NCI-H345 (cell line): ENCODE measurements at places on chromosomes 7 and 10.

DNA sequence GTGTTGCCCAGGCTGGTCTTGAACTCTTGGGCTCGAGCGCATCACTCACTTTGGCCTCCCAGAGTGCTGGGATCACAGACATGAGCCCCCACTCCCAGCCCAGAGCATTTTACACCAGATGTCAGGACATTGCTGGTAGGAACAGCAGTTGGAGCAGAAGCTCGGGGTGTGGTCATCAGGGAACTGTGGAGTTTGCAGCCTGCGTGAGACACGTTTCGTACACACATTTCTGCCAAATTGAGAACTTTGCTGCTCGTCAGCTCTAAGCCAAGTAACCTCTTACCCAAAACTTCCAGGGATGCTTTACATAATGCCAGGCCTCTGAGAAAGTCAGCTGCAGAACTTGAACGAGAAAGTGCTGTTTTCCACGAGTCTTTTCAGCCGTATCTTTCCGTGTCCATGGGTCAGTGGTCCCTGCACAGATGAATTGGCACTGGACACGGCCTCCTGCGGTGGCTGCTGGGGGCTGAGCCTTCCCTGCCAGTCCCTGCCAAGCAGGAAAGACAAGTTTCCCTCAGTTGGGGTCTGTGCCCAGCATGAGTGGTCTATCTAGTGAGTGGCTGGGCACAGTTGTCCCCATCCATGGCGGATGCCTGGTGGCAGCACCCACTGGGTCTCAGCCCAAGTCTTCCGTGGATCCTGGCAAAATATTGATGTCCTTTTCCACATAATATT, 54.4 kb downstream of the DNAJB6 start:
- no peak for DNase-seq

DNA sequence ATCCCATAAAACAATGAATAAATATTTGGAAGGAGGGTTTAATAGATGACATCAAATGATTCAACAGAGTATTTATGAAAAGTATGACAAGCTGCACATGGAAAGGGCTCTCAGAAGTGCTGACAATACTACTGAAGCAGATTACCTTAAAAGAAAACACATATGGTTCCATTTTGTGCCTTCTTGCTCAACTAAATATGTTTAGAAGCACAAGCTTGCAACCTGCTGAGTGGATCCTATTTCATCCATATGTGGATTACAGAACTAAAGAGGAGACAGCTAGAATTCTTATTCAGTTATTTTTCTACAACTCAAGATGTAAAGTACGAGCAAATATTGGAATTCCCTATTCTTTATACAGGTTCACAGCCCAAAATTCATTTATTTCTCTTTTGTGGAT, 340.6 kb downstream of the TFEC start:
- DNase-seq: no peak

GRCh38 chr10:104937567-104937966, 296.5 kb downstream of the SORCS3 start:
- DNase-seq: peak; percentile 38

DNA sequence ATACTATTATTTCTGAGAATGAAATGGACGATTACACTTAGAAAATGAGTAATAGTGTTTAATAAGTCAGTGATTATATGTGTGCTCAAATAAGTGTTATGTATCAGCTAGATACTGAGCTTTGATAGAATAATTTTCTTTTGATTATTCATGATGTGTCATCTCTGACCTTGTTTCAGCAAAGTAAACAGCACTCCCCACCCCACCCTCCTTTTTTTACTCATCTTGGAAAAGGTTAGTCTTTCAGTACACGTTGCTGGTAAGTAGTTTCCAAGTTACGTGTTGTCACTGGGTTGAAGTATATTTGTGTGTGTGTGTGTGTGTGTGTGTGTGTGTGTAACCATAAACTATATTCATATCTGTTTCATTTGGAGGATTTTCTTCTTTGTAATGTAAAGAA, 84.1 kb downstream of the GNAI1 start:
- DNase-seq: no peak

DNA sequence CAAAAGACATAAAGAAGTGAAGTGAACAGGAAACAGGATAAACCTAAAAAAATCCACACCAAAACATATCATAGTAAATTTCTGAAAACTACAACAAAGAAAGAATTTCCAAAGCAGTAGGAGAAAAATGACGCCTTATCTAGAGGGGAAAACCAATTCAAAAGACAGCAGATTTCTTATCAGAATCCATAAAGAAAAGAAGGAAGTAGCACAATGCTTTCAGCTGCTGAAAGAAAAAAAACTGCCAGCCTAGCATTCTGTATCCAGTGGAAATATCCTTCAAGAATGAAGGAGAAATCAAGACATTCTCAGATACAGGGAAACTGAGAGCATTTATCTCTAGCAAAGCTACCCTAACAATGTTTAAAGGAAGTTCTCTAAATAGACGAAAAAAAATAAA, 37.8 kb downstream of the PDLIM1 start:
- no peak for DNase-seq

DNA sequence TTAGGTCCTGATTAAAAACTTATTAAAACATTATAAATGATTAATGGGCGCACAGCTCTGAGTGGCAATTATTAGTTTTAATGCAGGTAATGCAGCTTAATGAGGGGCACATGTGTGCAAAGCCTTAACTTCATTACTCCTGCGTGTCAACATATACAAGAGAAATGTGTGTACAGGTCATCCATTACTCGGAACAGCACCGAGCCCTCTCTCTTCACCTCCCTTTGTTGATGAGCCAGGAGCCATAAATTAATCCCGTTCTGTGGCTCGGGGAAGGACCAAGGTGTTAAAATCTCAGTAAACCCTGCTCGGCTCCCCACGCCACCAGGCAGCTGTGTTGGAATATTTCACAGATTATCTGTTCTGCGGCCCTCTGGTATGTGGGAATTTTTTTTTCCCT, 77.8 kb downstream of the EBF3 start:
- DNase-seq: no peak

GRCh38 chr7:127413962-127414361, 21.5 kb upstream of the ZNF800 start:
- no peak for DNase-seq

- no peak for DNase-seq
These were observed 49.7 kb downstream of the COL17A1 start for GRCh38 chr10:104036069-104036384.

DNA sequence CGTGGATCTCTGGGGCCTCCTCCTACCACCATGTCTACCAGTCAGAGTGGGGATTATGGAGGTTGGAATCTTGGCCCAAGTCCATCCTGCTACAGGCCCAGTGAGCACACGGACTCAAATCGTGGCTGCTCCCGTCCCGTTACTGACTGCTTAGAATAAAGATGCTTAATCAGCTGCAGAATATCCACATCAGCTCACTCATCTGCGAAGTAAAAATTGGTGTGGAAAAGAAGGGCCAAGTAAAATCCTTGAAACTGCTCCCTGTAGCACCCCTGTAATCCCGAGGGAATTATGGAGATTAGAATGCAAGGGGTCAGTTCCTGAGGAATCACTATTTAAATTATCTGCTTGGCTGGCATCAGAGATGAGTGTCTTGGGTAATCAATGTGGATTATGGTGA, 13.0 kb upstream of the HTR5A start:
- no peak for DNase-seq

GRCh38 chr7:150435047-150435389, 15.4 kb upstream of the GIMAP8 start:
- no peak for DNase-seq

DNA sequence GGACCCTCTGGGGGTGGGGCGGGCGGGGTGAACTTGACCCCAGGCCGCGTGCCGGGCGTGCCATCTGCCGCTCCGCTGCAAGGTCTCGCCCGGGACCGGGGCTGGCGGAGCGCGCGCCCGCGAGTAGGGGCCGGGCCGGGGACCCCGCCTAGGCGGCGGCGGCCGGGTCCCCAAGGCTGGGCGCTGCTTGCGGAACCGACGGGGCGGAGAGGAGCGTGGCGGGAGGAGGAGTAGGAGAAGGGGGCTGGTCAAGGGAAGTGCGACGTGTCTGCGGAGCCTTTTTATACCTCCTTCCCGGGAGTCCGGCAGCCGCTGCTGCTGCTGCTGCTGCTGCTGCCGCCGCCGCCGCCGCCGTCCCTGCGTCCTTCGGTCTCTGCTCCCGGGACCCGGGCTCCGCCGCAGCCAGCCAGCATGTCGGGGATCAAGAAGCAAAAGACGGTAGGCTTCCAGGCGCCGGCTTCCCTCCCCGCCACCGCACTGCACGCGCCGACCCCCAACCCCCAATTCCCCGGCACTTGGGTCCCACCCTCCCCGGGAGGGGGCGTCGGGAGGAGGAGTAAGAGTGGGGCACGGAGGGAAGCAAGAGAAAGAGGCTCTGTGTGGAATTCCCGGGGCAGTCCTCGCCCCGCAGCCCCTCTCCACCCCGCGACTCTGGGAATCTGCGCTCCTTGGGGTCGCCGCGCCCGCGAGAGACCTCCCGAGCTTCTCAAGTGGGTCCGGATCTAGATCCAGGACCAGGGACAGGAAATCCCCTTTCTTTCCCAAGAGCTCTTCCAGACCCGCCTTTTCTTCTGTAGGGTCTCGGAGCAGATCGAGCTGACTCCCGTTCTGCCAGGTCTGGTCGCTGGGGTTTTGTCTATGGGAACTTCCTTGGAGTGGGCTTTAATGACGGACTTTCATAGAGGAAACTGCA, at the start of gene PAPSS2:
Gene PAPSS2 (plus strand): TSS at position 308 of the 913 bp plus-strand sequence. CDS start 104 bp downstream, at position 412.
- peak; percentile 21 for DNase-seq

GRCh38 chr7:129784783-129785684, 167.7 kb downstream of the UBE2H start:
- DNase-seq: no peak

- no peak for DNase-seq
These were observed 6.7 kb upstream of the PWWP2B start for GRCh38 chr10:132390170-132390920.

GRCh38 chr7:142740786-142741185, 8.5 kb upstream of the PRSS1 start:
- DNase-seq: no peak

DNA sequence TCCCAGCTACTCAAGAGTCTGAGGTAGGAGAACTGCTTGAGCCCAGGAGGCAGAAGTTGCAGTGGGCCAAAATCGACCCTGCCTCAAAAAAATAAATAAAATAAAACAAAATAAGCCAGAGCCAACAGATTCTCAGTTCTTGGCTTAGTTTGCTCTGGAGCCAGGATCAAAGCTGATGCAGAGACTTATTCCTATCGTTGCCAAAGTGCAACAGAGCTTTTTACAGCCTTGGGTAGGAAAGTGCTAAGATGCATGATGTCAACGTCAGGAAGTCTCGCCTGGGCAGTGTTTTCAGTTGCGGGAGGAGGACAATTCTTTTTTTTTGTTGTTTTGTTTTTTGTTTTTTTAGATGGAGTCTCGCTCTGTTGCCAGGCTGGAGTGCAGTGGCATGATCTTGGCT, 43.8 kb upstream of the CYTH3 start:
- no peak for DNase-seq

DNA sequence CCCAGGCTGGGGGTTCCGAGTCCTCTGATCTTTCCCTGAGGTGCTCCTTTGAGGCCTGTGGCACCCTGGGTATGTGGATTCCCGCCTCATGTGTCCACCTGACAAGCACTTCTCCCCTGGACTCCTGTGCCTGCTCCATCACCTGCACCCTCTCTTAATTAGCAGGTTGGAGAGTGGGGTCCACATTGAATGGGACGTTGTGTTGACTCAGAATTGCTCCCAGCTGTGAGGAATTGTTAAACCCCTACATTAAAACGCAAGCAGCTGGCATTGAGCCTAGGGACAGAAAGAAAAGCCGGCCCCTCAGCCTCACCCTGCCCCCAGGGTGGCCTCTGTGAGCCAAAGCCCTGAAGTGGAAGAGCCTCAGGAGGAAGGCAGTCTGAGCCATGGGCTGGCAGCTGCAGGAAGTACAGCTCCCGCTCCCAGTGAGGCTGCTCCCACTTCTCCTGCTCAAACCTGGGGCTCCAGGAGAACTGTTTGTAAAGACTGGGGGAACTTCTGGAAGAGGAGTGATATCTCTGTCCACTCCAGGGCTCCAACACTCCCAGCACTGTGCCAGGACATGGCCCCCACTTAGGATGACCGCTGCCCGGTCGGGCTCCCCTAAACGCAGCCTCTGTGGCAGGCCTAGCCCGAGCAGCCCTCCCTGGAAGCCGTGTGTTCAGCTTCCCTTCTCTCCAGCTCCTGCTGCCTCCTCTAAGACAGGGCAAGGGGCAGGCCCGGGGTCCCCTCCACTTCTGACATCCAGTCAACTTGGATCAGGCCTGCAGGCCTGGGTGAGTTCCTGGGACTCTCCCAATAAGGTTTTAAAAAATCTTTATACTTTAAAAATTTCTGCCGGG, 1.8 kb upstream of the OPN4 start:
- peak; percentile 93 for DNase-seq

- DNase-seq: peak; percentile 73
These were observed 145.6 kb downstream of the ADAM12 start for GRCh38 chr10:126242397-126243260.

GRCh38 chr7:141785706-141786552, 4.1 kb upstream of the TAS2R5 start:
- peak; percentile 54 for DNase-seq

DNA sequence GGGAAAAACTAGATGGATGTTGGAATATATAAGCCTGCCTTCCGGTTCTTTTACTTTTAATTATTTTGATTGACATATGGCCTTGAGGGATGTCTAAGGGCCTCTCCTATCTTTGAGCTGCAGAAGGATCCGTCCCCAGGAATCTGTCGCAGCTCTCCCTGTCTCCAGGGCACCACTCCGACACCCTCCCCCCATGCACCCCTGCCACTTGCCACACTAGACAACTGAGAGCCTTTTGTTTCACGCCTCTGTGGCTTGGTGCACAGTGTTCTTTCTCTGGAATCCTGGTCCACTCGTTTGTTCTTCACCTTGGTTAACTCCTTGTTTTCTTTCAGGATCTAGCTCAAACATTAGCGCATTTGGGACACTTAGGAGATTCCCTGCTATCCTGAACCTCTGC, 124.1 kb upstream of the EFCAB10 start:
- no peak for DNase-seq

DNA sequence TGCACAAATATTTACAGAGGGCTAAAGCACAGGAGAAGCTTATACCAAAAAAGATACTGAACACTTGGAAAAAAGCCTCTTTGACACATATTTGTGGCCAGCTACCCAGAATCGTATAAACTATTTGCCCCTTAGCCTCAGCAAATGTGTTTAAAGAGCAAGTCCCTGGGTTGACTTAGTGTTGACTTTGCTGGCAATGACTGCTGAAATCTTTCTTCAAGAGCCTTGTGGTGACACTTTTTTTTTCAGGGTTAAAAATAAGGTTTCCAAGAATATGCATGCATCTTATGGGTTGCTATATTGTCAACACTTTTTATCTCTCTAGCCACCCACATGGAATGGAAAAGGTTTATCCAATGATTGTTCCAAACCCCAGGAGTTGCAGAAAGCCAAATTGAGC, 14.9 kb upstream of the PLEKHS1 start:
- DNase-seq: no peak

DNA sequence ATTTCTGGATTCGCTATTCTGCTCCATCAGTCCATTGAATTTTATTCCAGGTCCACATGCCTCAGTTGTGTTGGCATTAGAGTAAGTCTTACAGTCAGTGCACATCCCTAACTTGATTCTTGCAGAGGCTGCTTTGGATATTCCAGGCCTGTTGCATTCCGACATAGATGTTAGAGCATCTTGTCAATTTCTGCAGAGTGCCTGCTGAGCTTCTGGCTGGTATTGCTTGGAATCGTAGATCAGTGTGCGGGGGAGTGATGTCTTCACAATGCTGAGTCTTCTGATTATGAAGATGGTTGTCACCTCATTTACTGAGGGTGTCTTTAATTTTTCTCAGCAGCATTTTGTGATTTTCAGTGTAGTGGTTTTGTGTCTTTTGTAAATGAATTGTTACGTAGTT, 45.2 kb downstream of the INPP5A start:
- no peak for DNase-seq

- no peak for DNase-seq
These were observed 31.8 kb downstream of the AP3M1 start for GRCh38 chr10:74118804-74119203.
